ENCODE measurements at places on chromosomes 6 and 20.
A peak's percentile ranks its signal among the peaks of the same experiment; 100 is the strongest.

- no peak for DNase-seq
Measured at GRCh38 chr6:54244430-54244829, 63.8 kb upstream of the TINAG start.

- DNase-seq, result peak; percentile 39
Measured at GRCh38 chr20:675453-676314, at the start of gene SCRT2. Gene SCRT2 (minus strand): TSS chr20:675802. CDS start chr20:675601, 201 bp downstream.

- DNase-seq, result no peak
Measured at GRCh38 chr6:138038142-138038870, 68.9 kb downstream of the PERP start.

- DNase-seq, result no peak
Measured at GRCh38 chr6:147856687-147857086, 348.2 kb downstream of the SAMD5 start.

DNA sequence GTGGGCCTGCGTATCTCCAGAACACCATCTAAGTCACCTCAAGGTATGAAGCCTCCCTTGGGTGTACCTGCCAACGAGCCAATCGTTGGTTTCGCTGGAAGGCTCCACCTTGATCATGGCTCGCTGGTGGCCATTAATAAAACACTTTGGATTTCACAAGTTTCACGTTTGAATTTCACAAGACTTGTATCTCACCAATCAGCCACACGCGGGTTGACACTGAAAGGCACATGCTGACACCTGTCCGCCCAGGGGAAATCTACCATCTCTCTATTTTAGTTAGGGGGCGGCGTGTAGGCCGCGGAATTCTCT, 586 bp upstream of the HMGA1 start:
- DNase-seq, result peak; percentile 76

- no peak for DNase-seq
Measured at GRCh38 chr20:47146686-47147085, 209.8 kb downstream of the ZMYND8 start.

DNA sequence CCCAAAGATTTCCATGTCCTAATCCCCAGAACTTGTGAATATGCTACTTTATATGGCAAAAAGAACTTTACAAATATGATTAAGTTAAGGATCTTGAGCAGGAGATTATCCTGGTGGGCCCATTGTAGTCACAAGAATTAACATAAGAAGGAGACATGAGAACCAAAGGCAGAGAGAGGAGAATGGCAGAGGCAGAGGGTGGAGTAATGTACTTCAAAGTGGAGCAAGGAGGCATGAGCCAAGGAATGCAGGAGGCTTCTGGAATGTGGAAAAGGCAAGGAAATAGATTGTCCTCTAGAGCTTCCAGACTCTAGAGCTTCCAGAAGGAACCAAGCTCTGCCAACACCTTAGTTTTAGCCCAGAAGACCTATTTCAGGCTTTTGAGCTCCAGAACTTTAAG, 147.4 kb downstream of the MOXD1 start:
- no peak for DNase-seq

DNA sequence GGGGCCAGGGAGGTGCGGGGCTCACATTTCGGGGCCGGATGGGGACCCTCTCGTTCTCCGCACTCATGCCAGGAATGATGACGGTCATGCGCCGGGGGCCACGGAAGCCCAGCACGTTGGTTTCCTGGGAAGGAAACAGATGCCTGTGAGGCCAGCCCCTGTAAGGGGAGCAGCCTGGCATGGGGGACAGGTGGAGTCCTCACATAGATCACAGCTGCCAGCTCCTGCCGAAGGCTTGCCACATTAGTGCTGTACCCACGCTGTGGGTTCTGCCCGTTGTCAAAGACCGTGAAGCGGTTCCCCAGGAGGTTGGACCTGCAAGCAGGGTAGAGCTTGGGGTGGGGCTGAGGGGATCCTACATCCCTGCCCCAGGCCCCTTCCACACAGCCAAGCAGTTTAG, 6.7 kb upstream of the TEAD3 start:
- DNase-seq, result no peak

- no peak for DNase-seq
Measured at GRCh38 chr6:10589983-10590382, 68.8 kb downstream of the GCNT2 start.

- DNase-seq, result no peak
Measured at GRCh38 chr20:7094438-7094997, 327.0 kb downstream of the BMP2 start.

DNA sequence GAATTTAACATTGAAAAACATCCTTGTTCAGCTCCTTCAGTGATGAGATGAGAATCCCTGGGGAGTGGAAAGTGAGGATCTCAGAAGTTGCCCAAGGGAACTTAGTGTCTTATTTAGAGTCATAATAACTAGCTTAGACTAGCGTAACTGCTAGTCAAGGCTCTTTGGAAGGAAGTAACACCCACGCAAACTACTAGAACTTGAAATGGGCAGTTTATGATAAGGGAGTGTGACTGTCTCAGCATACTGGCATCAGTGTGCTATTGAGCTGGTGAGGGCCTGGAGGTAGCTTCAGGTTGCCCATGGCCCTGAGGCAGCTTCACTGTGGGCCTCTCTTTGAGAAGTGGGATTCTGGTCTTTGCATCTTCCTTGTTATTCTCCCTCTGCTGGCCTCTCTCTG, 40.1 kb downstream of the SLX4IP start:
- no peak for DNase-seq

DNA sequence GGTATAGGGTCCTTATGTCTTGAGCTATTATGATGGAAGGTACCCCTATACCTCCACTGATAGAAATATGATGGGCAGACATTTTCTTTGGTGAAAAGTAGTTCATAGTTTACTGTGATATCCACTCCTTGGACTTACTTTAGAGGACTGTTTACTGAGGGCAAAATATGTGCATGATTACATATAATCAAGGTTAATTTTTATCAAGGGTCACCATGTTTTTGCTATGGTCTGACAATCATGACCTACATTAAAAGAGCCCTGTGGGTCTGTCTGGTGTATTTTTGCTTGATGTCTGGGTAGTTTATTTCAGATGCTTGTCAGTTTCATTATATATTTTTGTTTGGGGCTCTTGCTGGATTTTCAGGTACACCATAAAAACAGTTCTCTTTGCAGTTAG, 40.1 kb downstream of the CDKAL1 start:
- no peak for DNase-seq

GRCh38 chr20:46001498-46001897, 7.2 kb upstream of the MMP9 start:
- no peak for DNase-seq

DNA sequence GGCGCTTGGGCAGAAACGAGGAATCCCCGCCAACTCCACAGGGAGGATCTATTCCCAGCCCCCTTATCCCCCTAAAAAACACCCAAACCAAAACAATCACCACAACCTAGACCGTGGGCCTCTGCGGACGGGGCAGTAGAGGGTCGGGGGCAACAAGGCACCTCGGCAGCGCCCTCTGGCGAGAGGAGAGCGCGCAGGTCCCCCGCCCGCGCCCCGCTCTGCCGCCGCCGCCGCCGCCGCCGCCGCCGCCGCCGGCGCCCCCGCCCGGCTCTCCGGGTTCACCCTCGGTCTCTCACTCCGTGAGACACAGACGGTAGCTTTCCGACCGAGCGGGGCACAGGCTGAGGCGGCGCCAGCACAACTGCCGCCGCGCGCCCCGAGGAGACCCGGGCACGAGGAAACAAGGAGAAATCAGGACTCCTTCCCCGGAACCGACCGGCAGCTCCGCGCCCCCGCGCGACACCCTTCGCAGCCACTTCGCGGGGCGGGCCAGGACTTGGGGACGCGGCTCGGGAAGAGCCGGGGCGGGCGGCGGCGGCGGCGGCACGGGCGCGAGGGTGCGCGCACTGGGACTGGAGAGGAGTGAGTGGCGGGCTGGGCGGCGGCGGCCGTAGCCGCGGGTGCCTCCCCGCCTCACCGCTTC, at the start of gene SLC35F1:
Gene SLC35F1, plus strand, starts transcription at position 307 of the 643 bp plus-strand sequence.
- DNase-seq, result no peak

DNA sequence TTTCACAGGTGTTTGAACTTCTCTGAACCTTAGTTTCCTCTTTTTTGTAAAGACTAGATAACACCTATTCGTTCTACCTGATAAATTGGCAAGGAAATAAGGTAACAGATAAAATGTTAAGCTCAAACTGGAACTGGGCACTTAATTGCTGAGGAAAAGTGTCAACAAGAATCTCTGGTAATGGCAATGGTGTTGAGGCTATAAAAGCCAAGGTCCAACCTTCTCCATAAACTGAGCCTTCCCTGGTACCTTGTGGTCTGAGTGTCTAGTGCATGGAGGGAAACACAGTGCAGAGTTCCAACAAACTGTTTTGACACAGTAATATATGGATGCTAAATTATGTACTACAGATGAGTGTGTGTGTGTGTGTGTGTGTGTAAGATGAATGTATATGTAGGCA, 33.4 kb upstream of the GSTA4 start:
- no peak for DNase-seq

GRCh38 chr6:119267126-119267905, 82.2 kb downstream of the MAN1A1 start:
- DNase-seq, result peak; percentile 12

DNA sequence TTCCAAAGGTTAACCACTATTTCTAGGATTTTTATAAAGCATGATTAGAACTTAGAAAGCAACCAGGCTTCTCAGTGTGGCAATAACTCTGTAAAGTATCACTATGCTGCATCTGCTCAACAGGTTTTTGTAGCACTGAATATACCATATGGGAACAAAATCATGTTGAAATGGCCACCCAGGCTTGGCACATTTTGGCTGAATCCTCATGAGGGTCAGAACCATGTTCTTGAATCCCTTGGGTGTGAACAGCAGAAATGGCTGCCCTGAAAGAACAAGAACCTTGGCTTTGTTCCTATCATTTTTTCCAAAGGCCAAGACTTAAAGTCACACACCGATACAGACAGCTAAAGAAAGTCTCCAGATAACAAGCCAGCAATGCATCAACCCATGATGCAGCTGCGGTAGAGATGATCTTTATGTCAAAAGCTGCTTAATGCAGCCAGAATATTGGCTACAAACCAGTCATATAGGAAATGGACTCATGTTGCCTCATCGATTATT, 283.0 kb upstream of the NOX3 start:
- no peak for DNase-seq

DNA sequence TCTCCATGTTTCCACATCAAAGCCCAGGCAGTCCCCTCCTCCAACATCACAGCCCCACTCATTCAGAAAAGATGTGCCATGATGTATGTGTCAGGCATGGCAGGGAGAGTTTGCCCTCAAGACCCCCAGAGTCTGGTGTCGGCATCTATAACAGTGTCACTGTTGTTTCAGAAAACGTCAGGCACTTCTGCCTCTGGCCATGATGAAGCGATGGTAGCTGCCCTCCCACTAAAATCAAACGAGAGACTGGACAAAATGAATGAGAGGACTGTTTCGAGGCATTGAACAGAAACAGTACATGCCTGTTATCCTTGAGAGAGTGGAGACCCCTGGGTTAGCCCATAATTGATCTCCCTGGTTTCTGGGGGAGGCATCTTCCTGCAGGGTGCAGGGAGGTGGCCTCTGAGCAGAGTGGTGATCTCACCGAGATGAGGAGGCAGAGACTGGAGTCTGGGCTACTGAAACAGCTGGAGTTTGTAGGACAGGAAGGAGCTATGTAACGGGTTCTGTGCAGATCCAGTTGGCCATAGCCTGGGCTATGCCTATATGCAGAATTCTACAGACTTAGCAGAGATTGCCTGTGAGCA, 144.5 kb downstream of the SYCP2 start:
- DNase-seq, result no peak

DNA sequence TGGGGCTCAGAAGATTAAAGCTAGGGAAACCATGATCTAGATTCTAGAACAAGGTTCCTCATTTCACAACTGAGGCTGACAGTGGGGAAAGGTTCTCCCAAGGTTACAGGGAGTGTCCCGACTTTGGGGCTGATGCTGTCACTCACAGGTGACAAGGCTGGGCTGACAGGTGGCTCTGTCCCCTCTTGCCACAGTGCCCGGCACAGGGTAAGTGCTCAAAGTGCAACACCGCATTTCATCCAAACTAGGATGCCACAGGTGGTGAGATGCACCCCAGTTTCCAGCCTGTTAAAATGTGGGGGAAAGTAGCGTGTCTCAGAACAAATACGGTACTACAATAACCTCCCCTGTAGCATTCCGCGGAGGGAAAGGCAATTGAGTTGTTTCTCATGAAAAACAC, 7.8 kb downstream of the ZBP1 start:
- DNase-seq, result no peak

GRCh38 chr20:275791-276190, 14.8 kb downstream of the C20orf96 start:
- no peak for DNase-seq

GRCh38 chr6:73367761-73368355, 1.8 kb downstream of the OOEP start:
- no peak for DNase-seq

DNA sequence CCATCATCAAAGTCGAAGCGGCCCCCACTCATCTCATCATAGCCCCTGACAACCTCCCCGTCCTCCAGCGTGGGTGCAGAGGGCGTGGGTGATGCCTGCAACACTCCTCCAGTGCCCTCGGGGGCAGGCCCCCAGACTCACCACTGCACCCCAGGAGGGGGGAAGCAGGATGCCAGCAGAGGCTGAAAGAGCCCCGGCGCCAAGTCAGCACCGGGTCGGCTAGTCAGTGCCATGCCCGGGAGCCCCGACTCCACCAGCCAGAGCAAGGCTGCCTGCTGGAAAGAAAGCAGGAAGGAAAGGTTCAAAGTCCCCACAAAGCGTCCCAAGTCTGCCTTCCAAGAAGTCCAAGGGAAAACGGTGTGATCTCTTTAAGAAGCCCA, 324 bp downstream of the JPH2 start:
- no peak for DNase-seq

DNA sequence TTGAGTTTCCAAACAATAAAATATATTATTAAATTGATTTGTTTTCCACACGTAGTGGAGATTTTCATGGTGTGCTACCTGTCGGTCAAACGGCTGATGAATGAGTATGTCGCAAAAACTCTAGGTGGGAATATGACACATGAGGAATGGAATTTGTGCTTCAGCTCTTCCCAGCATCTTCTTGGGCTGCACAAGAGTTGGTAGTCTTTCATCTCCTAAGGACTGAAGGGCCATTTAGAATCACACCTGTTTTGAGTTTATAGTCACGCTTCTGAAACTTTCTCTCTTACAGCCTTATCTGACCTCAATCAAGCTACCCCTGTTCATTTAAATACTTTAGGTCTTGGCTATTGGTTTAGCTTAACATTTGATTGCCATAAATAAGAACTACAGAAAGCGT, 157.7 kb upstream of the AKAP12 start:
- DNase-seq, result no peak

GRCh38 chr6:98836025-98836961, 1.9 kb downstream of the POU3F2 start:
- DNase-seq, result no peak

DNA sequence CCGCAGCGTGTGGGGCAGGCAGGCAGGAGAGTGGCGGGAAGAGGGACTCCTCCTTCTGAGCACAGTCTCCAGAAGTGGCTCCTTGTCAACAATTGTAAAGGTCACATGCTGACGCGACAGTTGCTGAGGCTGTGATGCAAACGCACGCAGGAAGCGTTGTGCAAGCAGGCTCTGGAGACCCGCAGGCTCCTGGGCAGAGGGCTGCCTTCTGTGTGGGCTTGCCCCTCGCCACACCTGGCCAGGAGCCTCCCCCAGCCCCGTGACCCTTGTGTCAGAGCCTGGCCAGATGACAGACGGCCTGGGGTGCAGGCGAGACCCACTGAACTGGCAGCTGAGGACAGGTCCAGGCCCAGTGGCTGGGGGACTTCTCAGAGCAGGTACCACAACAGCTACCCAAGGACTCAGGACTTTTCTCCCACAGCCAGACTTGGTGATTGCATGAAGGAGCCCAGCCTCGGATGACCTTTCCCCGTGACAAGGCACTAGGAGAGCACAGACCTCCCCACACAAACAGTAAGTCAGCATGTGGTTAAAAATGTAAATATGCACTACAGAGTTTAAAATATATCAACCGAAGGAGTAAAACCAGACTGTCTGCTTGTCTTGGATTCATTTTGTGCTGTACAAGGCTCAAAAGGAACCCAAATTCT, 222.1 kb upstream of the RREB1 start:
- DNase-seq, result no peak
